ENCODE measurements at places on chromosomes 7 and 10.

DNA sequence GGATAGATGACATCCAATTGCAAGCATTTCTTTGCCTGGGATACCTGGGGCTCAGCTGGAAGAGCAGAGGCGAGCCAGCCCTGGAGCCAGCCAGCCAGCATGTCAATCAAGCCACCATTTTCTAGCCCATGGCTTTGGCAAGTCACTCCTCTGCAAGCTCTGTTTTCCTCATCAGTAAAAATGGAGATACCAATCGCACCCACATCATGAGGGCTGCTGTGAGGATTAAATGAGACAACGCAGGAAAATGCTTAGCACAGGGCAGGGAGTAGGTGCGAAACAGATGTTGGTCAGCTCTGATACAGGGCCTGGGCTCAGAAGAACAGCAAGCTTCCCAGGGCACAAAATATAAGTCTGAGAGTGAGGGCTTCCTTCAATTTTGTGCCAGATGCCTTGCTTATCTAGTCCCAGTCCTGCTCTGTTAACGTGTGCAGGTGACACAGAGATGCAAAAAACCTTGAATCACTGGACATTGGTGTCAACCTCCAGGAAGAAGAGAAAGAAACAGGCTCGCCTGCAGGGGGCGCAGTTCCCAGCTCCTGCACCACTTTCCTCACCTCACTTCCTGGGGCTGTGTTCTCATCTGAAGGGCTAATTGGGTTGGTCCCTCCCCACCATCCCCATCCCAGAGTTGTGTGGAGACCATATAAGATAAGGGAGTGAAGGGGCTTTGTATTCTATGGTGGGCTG lies 72.8 kb upstream of the CACUL1 start:
- DNase-seq, result no peak

GRCh38 chr7:9657257-9657656 lies 1223.8 kb downstream of the NXPH1 start:
- DNase-seq, result no peak

- no peak for DNase-seq
Measured at GRCh38 chr10:78783753-78784152, 285.0 kb upstream of the ZMIZ1 start.

- no peak for DNase-seq
Measured at GRCh38 chr10:47261556-47261955, 38.4 kb upstream of the GDF10 start.

DNA sequence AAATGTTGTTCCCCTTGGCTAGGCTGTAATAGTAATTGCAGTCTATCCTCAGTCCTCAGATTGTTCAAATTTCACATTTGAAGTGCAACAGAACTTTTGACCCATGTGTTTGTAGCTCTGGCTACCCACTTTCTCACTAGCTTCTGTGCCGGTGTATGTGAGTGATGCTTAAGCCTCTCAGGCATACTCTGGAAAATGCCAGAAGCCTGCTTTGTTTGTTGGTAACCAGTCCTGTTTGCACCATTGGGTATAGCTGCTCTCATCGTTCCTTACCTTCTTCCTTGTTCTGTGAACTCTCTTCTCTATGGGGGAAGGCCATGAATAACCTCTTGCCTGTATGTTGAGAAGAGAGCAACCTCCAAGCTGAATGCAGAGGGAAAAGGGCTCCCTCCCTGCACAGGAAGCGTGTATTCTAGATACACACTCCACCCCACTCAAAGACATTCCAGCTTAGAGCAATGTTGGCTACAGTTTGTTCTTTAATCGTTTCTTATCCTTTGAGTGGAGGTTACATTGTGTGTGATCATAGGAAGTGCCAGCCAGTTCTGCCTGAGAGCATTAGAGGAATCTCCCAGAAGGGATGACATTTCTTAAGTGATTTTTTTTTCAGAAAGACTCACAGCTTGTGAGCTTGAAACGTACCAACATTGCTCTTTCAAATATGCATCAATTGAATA lies 40.5 kb downstream of the C1QL3 start:
- no peak for DNase-seq

- DNase-seq, result no peak
Measured at GRCh38 chr10:49397036-49397999, 1.4 kb upstream of the DRGX start.

GRCh38 chr7:100053215-100053614 lies 3.6 kb downstream of the ZSCAN21 start:
- no peak for DNase-seq

DNA sequence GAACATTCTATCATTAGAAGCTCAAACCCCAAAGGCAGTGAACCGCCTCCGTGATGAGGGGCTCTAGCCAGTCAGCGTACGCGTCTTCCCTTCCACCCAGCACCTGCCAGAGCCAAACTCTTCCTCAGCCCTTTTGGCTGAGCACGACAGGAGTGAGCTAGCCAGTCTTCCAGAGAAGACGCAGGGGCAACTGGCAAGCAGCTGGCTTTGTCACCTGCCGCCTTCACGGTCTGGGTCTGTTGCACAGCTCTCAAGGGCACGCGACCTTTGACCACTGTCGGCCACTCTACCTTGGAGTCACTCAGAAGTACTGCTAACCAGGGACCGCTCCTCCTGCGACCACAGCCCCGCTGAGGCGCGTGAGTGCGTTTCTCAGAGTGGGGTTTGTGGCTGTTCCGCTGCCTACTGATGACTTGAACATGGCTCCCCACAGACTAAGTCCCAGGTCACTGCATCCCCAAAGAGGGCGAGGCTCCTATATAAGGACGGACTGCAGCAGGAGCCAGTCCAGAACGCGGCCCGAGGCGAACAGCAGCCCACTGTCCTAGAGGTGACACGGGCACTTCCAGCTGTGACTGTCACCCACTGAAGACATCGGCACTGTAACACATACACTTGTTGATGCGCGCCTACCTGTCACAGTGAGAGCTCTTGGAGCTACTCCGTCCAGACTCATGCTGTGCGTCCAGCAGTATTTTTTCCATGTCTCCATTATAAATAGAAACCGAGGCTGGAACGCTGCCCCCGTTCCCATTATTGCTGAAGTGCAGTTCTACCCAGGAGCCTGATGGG lies 8.4 kb downstream of the BNIP3 start:
- no peak for DNase-seq

DNA sequence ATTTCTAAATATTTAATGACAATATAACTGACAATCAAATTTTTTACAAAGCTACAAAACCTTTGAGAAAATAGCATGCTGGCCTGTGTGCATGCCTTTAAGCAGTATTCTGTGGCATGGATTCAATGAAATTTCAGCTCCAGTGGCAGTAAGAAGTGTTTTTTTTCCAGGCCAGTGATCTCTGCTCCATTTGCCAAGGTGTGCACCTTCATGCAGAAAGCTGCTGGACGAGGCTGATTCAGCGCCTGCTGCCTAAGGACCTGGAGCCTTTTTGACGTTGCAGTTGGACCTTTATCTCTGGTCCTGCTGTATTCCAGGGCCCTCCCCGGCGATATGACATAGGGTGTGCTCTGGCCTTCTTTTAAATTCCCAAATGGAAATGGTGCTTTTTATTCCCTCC lies 26.6 kb downstream of the VWC2 start:
- DNase-seq, result no peak

DNA sequence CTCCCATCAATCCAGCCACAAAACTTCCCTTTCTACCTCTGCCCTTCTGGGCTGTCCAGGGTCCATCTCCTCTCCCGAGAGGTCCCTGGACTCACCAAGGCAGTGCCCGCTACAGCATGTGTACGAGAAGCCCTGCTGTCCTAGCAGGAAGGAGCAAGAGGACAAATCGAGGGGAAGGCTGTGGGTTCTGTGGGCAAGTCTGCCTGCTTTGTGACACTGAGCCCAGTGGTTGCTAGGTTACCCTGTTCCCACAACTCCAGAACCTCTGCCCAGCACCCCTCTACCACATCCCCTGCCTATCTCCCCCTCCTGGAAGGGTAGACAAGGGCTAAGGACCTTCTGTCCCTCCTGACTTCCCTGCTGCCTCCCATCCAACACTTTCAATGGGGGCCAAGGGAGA lies at the start of gene TBATA:
Gene TBATA, minus strand, starts transcription at position 188 of the 400 bp plus-strand sequence. CDS start 1,998 bp downstream, outside the sequence.
- no peak for DNase-seq

DNA sequence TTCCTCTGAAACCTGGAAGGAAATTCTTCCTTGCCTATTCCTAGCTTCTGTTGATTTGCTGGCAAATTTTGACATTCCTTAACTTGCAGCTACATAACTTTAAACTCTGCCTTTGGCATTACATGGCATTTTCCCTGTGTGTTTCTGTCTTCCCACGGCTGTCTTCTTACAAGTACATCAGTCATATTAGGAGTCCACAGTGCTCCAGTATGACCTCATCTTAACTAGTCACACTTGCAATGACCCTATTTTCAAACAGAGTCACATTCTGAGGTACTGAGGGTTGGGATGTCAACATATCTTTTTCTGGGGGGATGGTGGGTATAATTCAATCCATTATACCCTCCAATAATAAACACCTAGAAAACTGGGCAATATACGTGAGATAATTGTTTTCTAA lies 37.4 kb upstream of the EPHB6 start:
- DNase-seq, result no peak

DNA sequence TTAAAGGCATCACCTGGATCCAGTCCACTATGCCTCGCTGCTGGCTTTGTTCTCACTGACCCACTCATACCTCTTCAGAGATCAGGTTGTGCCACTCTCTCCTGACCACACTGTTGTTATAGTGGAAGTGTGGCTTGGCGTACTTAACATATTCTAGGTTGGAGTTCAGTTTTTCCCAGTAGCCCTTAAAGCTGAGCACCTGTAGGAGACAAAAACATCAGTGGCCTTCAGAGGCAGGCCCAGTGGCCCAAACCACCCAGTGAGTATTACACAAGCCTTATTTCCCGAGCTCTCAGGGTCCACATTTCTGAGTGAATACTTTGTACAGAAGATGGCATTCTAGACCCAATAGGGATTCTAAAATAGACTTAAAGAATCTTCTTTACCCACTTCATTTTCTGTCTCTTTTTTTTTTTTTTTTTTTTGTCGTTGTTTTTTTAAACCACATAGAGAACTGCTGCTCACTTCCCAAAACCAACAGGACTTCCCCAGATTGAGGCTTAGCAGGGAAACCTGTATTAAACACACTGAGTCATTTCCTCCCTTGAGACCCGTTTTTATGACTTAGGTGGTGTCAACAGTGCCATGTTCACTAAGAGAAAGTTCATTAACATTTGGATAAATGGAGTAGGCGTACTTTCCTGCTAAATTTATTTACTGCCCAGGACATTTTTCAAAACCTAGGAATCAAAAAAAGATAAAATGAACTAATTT lies 85.8 kb downstream of the GSAP start:
- no peak for DNase-seq

DNA sequence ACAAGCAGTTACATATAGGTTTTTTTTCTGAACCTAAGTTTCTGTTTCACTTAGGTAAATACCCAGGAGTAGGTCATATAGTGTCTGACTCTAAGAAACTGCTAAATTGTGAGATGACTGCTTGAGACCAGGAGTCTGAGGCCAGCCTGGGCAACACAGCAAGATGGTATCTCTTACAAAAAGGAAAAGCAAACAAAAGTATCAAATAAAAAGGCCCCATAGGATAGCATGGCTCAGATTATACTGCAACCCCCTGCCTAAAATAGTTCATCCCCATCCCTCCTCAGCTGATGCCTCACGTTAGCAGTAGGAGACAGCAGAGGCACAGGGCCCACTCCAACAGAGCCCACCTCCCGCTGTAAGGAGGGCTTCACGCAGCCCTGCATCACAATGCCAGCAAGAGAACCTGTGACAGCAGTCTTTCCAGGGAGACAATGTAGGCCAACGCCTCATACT lies 90.3 kb downstream of the SRPK2 start:
- peak; percentile 75 for DNase-seq

DNA sequence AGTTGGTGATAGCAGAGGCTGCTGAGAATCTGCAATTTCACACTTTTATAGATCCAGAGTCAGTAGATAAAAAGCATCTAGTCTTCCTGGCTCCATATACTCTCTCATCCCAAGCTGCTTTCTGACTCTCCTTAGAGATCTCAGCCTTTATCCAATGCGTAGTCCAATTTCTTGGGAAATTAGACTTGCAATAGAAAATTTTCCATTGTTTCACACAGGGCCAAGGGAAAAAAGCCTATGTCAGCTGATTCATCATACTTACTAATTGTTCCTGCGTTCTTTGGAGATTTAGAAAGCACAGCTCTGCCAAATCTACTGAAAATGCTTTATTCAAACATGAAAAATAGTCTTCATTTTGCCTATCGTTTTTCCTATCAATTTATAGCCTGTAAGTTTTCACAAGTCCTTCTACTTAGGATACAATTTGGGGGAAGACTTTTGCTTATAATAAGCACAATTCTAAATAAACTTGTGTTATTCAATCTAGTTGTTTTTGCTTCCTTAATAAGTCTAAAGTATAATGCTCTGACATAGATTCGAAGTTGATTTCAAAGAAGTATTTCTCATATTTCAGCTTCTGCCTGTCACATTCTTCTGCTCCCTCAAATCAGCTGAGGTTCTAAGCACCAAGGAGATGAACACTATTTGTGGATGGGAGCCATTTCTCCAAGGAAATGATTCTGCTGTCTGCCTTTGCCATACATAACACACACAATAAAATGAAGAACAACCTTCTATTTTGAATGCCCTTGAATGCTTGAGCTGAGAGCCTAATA lies 165.4 kb downstream of the ADAM12 start:
- DNase-seq, result no peak

- DNase-seq, result no peak
Measured at GRCh38 chr7:64625114-64626082, 40.5 kb upstream of the ZNF107 start.

DNA sequence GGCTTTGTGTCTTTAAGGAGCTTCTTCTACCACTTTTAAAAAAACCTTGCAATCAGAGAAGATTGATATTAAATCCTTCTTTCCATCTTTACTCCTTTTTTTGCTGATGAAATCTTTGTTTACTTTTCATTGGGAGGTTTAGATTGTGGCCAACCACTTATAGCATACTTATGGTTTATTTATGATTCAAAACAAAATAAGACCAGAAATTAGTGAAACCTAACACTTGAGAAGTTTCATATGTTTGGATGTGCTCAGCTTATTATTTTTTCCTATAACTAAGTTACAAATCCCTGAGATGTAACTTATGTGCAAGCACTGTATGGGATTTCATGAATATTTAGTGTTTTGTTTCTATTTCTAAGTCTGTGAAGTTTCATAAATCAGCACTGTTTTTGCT lies 13.5 kb upstream of the PRPS1L1 start:
- DNase-seq, result no peak

DNA sequence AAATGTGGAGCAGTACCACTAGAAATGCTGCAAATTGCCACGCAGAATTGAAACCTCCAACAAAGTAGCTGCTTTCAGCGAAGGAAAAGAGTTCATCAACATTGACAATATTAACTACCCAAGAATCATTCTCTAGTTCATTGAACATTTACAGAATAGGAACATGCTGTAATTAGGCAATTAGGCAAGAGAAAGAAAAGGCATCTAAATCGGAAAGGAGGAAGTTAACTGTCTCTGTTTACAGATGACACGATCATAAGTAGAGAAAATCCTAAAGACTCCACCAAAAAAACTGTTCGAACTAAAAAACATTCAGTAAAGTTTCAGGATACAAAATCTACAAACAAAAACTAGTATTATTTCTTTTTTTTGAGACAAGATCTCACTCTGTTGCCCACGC lies 8.9 kb upstream of the PKD1L1 start:
- no peak for DNase-seq
